ENCODE measurements at places on chromosomes 2 and 18.

DNA sequence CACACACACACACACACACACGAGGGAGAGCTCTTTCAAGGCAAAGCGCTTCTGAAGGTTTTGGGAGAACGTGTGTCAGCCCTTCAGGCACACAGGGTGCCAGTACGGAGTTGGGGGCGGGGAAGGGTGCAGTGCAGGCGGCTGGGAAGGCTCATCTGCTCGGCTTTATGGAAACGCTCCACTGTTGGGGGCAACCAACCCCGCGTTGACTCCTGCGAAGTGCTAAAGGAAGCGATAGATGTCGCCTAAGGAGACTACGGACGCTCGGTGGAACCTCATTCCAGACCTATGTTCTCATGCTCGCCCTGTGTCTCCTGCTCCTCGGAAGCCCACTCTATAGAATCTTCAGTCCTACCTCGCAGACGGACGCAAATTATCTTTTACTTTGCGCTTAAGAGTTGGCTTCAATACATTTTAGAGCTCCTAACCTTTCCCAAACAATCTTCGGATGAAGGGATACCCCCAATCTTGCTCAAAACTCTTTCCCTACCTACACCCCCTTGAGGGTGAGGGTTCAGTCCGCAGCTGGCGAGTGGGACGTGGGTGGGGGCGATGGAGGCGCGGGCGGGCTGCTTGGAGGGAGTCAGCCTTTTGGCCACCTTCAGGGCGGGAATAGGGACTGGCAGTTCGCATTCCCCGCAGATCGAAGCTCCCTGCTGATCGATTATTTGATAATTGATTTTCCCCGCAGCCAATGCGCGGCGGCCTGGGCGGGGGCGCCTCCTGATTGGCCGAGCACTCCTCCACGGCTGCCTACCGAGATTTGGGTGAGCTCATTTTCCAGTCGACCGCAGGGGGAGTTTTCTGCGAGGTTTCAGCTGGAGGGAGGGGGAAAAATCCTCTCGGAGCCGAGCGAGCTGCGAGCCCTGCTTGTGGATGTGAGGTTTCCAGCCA is 1.9 kb upstream of the MEIS1 start:
- DNase-seq: peak; percentile 37

DNA sequence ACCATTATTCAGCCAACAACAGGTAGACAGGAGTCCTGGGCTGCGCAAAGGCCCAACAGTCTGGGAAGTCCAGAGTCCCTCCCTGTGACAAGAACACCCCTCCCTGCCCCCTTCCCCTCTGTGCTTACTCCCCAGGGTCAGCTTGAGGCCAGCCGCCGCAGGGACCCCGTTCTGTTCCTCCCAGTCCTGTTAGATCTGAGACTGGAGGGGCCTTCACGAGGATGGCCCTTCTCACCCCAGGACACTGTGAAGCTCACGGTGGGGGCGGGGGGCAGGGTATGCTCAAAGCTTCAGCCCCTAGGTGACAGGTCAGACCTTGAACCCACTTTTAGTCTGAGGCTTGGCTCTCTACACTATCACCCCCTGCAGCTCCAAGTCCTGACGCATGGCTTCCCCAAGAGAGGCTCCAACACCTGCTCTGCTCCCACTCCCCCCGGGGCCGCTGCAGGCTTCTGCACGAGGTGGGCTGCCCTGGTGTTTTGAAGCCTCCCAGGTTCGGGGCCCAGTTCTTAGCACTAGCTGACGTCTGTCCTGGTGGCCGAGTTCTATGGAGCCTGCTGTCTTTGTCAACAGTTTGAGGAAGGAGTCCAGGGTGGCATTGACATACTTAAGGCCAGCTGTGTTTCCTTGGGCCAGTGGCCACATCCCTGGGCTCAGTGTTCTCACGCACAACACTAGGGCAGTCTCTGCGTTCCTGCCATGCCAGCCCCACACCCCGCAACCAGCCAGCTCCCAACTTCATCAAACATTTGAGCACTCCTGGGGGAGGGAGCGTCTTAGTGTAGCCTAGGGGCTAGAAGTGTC is 37.2 kb upstream of the HPCAL1 start:
- no peak for DNase-seq

DNA sequence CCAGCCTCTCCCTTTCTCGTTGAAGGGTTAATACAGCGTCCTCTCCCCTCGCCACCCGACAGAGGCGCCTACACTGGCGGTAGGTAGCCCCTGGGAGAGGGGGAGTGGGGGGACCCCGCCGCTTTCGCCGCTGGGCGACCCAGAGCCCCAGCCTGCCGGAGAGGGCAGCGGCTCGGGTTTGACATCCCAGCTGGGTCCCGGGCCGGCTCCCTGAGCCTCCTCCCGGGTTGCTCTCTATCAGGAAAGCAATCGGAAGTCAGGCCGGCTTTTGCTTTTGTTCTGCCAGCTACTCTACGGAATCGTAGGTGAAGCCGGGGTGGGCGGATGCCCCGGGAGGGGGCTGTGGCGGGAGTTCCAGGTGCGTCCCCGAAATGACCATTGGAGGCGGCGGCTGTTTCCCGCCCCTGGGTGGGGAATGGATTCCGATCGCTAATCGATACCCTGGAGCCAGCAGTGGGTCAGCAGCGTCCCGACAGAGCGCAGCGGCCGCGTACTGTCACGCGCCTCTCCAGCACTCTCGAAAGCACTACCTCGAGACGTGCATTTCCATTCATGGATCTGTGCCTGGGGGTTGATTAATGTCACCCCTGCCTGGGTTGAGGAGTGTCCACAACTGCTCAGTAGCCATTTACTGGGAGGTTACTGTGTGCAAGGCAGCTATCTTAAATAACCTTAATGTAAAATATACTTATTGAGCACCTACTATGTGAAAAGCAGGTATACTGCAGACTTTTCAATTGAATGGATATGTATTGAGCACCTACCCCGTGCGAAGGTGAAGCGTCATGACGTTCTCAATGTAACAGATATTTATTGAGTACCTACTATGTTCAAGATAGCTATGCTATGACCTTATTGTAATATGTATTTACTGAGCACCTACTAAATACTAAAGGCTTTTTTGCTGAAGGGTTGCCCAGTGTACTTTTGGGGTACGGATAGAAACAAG is 1.1 kb downstream of the MAPK4 start:
- DNase-seq: peak; percentile 10

DNA sequence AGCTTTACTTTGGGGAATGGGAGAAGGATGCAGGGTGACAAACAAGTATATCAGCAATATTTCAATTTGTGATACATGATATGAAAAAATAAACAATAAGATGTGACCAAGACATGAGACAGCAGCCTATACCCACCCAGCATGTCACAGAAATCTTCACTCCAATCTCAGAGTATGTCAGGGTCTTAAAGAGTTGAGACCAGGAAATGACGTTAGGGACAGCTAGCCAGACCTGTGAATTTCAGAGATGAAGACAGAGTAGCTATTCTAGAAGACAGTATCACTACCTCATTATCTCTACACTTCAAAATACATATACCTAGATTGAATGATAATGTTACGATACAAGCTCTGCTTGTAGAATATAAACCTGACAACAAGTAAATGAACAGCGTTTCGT is 282.8 kb downstream of the ZEB2 start:
- DNase-seq: no peak

GRCh38 chr18:65523461-65523860 is 227.4 kb upstream of the CDH7 start:
- DNase-seq: no peak

Data from activated CD4-positive, alpha-beta memory T cell treated with anti-CD3 and anti-CD28 coated beads for 36 hours (primary cell).